SK-N-MC (cell line): ENCODE measurements at places on chromosomes 2 and 18.

GRCh38 chr2:189474526-189474925, 33.3 kb downstream of the WDR75 start:
- no peak for DNase-seq

DNA sequence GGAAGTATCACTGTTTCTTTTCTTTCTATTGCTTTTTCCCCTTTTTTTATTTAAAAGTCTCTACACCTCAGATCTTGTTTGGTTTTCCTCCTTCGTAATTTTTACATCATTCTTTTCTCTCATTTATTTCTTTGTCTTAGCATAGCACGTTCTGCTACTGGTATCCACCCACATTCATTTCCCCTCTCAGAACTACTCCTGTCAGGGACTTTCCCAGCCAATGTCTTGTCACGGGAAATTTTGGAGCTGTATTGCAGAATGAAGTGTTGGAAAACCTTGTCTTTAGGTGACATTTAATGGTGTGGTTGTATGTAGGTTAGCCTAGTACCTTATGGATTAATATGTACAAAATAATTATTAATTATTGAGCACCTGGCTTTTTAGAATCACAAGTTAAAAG, 34.0 kb downstream of the TTLL4 start:
- DNase-seq, result no peak

GRCh38 chr2:85248773-85249509, 78.8 kb downstream of the TGOLN2 start:
- DNase-seq, result no peak

GRCh38 chr2:176691471-176691870, 422.2 kb downstream of the MTX2 start:
- DNase-seq, result no peak

DNA sequence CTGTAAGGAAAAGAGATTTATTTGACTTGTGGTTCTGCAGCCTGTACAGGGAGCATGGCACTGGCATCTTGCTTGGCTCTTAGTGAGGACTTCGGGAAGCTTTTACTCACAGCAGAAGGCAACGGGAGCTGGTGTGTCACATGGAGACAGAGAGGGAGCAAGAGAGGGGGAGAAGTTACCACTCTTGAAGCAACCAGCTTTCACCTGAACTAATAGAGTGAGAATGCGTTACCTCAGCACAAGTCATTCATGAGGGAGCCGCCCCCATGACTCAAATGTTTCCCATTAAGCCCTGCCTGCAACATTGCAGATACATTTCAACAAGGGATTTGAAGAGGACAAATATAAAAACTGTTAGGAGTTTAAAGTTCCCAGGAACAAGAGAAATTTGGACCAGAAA, 190.0 kb downstream of the CYRIA start:
- DNase-seq, result no peak

DNA sequence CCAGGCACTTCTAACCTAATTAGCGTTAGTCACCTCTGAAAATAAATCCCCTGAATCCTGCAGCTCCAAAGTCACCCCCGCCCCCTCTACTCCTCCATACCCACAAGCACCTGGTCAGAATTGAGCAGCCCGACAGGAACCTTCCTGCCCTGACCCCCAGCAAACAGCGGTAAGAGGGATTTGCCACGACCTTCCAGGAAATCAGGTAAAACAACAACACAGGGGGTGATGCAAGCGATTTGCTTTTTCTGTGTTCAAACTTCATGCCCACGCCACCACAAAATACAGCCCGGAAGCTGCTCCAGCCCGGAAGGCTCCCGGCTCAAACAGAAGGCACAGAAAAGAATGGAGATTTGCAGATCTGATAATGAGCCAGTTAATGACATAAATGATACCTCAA, 367.1 kb downstream of the GPD2 start:
- DNase-seq, result no peak

DNA sequence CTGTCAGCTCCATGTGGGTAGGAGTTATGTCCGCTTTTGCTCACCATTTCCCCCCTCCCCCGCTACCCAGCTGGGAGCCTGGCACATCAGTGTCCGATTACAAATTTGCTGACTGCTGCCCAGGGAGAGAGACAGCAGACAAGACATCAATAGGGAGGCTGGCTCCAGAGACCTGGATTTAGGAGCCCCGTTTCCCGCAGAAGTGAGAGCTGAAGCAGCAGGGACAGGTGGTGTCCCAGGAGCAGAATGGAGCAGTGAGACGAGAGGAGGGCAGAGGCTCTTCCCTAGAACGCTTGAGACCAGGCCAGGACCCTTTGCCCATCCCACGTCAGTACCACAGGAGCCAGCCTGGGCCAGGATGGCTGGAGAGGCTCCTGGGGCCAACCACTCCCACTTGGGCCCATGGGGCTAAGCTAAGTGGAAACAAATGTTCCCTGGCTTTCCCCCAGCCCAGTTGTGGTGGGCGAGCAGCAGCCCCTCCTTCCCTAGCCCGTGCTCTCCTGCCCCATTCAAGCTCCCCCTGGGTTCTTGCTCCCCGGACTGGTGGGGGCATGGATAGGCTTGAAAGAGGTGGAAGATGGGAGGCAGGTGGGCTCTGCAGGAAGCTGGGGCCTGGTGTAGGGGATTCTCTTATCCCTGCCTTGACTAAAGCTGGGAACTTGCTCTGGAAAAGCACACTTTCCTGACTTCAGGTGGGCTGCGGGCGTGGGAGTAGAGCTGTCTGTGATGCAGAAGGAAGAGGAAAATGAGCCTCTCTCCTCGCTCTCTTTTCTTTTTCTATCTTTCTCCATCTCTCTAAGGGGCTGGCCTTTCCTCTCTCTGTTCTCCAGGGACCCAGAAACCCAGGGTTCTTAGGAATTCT, 4.1 kb upstream of the WNT6 start:
- no peak for DNase-seq

GRCh38 chr2:160499865-160500264, 6.3 kb upstream of the RBMS1 start:
- DNase-seq, result no peak

- no peak for DNase-seq
These were observed 173.5 kb upstream of the FOSL2 start for GRCh38 chr2:28219138-28219537.

DNA sequence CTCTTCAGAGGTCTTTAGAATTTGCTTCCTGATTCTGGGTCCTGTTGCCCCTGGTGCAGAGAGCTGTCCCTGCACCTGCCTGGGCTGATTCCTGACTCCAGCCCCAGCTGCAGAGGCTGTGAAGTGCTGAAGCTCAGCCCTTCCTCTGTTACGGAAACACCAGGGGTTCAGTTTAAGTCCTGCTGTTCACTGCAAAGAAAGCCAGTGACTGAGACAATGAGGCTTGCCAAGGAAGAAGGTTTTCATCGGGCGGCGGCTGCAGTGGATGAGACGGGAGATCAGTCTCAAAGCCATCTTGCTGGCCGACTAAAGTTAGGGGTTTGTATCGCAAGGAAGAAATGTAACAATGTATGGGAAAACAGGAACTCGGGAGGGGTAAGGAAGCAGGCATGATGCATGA, 142.4 kb upstream of the ZNF236 start:
- DNase-seq, result no peak

GRCh38 chr2:142031656-142032055, 99.2 kb downstream of the LRP1B start:
- no peak for DNase-seq

GRCh38 chr2:133197156-133197555, 371.1 kb downstream of the NCKAP5 start:
- DNase-seq, result no peak
